Kidney capillary endothelial cell (primary cell): ENCODE measurements at places on chromosomes 2 and 18.
A peak's percentile ranks its signal among the peaks of the same experiment; 100 is the strongest.

GRCh38 chr2:30394096-30394495 is 53.0 kb upstream of the LCLAT1 start:
- DNase-seq: no peak

- DNase-seq: no peak
Measured at GRCh38 chr18:58310517-58310916, 266.5 kb downstream of the NEDD4L start.

DNA sequence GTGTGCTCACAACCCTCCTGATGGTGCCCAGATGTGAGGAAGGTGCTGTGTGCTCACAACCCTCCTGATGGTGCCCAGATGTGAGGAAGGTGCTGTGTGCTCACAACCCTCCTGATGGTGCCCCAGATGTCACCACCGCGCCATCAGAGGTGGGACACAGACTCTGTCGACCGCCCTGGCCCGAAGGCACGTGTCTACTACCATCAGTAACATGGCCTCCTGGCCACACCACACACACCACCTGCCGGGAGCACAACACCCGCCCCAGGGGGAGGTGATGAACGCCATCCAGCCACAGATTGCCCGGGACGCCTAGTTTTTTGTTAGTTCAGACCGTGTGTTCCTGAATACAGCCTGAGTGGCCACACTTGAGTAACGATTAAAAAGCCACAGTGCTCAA is 24.5 kb downstream of the HDAC4 start:
- no peak for DNase-seq

DNA sequence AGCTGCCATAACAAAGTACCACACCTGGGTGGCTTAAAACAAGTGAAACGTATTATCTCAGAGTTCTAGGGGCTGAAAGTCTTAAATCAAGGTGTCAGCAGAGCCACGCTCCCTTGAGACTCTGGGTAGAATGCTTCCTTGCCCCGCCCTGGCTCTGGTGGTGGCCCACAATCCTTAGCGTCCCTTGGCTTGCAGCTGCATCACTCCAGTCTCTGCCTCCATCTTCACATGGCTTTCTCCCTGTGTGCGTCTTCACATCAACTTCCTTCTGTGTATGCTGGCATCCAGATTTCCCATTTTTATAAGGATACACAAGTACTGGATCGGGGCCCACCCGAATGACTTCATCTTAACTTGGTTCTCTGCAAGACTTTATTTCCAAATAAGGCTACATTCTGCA is 62.5 kb downstream of the MRO start:
- DNase-seq: no peak

GRCh38 chr2:180474716-180475115 is 467.6 kb upstream of the CWC22 start:
- no peak for DNase-seq

- DNase-seq: no peak
Measured at GRCh38 chr18:527146-527545, 26.6 kb upstream of the COLEC12 start.

- no peak for DNase-seq
Measured at GRCh38 chr2:28268386-28268785, 124.3 kb upstream of the FOSL2 start.

DNA sequence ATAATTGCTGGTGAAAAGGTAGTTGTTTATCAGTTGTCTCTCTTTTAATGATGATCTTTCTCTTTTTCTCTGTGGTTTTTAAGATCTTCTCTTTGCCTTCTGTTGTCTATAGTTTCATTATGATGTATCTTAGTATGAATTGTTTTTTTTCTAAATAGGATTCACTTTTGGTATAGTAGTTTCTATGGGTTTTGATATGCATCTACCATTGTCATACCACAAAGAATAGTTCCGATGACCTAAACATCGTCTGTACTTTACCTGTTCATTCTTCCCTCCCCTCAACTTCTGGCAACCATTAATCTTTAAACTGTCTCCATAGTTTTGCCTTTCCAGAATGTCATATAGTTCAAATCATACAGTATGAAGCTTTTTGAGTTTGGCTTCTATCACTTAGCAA is 19.6 kb downstream of the RDH14 start:
- DNase-seq: no peak

GRCh38 chr18:32310774-32311173 is 120.9 kb downstream of the MEP1B start:
- peak; percentile 18 for DNase-seq

DNA sequence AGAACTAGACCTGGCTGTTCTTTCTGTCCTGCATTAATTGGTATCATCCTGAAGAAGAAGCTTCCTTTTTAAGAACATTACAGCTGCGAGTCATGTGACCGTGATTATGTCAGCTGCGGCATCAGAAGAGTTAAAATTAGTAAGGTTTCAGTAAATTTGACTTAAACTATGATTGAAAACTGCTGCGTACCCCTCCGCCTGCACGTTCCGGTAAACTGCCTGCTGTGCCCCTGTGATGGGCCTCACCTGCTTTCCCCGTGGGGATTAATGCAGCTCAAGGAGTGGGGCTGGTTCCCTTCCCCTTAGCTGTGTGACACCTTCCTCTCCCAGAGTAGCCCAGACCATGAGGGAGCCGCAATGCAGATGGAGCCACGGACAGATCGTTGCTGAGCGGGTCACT is 36.1 kb upstream of the MYO3B start:
- DNase-seq: no peak

- DNase-seq: no peak
Measured at GRCh38 chr2:129930451-129930850, 49.0 kb upstream of the RAB6C start.

DNA sequence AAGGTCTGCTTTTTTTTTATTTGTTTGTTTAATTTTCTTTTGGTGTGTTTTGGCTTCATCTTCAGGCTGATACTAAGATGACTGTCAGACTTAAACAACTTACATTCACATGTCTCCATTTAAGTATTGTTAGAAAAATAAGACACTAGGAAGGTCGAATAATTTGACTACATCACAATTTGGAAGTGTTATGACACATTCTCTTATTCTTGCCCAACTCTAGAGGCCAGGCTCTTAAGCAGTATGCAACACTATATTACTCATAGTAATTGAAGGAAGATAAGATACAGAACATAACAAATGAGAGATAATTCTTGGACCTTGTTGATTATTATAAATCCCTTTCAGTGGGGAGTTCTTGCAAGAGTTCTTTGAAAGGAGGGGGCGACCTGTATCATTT is 295.3 kb upstream of the COL3A1 start:
- no peak for DNase-seq

GRCh38 chr18:62164855-62165487 is 21.9 kb downstream of the PIGN start:
- no peak for DNase-seq

- DNase-seq: no peak
Measured at GRCh38 chr2:31274401-31275075, 40.6 kb downstream of the EHD3 start.

- peak; percentile 91 for DNase-seq
Measured at GRCh38 chr18:74351354-74351753, 35.7 kb downstream of the C18orf63 start.

DNA sequence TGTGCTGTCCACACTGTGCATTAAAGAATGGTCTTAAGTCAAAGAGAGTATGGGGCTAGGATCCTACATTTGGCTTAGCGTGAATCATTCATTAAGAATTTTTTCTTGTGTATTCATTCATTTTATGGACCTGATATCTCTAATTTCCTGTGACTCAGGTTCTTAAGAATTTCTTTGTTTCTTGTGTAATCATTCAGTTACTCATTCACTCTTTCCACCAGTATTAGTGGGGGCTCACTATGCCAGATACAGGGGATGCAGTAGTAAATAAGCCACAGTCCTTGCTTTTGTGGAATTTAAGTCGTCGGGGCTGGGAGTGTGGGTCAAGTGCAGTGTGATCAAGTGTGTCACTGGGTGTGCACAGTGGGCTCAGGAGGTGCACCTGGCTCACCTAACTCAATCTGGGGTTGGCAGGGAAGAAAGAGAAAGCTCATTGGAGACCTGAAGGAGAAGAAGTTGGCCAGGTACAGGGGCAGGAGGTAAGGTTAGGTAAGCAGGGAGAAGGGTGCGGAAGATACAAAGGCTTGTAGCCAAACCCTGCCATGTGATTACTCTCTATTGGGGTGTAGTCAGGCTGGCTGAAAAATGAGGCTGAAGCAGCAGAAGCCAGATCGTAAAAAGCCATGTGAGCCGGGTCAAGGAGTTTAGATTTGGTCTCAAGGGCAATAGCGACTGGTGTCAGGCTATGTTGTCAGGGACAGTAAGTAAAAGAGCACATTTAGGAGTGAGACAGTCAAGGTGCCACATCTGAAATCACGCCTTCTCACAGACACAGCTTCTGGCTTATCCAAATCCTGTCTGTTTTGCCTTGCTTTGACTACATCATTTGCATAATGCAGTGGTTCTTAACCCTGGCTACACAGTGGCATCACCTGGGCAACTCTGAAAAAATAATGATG is 67.2 kb downstream of the KCTD1 start:
- DNase-seq: peak; percentile 59

GRCh38 chr2:49053156-49053555 is 101.2 kb downstream of the FSHR start:
- no peak for DNase-seq

GRCh38 chr2:235689427-235689853 is 195.6 kb downstream of the AGAP1 start:
- DNase-seq: no peak

- no peak for DNase-seq
Measured at GRCh38 chr2:129752686-129753085, 226.8 kb upstream of the RAB6C start.

DNA sequence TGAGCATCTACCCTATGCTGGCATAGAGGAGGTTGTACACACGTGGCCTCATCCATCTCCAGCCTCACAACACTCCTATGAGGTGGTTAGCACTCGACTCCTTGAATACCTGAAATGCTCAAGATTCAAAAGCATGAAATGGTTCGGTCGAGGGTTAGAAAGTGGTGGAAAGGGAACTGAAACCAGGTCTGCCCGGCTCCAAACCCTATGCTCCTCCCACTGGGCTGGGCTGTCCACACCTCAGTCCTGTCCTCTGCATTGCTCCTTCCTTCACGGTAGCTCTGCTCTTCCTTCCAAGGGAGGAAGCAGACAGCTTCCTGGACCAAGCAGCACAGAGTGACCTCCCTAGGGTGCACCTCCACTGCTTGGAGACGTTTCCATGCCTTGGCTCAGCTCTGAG is 565.2 kb upstream of the ID2 start:
- no peak for DNase-seq

DNA sequence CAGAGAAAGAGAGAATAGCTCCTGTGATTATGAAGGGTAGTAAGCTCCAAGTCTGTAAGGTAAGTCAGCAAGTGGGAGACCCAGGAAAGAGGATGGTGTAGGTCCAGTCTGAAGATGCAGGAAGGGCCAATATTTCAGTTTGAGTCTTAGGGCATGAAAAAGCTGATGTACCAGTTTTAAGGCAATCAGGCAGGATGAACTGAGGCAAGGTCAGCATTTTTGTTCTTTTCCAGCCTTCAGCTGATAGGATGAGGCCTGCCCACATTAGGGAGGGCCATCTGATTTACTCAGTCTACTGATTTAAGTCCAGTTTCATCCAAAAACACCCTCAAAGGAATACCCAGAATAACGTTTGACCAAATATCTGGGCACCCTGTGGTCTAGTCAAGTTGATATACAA is 347.3 kb downstream of the CMPK2 start:
- DNase-seq: no peak

DNA sequence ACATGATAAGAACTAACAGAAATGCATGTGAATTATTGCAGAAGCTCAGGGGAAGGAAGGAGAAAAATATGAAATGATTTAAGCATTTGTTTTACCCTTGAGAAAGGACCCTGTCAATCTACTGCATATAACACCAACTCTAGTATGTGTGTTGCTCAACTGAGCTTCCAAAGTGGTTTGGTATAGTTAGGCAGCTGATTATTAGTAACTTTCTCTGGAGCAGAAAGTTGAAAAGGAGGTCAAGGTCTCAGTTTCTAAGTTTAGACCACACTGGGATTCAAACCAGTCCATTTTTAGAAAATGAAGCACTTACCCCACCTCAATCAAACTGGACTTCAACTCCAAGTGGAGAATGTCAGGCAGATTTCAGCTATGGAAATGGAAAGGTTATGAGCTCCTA is 123.3 kb upstream of the CDC42EP3 start:
- DNase-seq: no peak

DNA sequence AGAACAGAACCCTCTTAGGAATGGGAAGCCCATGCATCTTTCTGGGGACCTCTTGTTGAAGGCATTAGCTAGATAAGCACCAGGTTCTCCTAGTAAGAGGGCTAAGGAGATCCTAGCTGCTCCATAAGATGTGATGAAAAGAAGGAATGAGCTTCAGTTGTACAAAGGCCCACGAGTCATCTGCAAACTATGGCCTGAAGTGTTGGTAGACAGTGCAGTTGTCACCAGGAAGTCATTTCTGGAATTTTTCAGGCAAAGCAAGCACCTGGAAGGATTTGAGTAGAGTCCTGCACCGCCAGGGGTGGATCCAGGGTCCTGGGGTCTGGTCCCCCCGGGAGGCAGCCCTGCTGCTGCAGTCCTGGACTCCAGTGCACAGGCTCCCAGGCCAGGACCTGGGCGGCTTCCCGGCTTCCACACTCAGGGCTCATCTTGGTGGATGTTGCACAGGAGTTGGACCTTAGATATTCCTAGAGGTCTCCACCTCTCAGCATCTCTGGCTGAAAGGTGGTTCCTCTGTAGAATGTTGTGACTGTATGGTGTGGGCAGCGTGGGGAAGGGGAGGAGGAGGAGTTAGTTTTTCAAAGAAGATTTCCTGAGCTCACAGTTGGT is 85.3 kb downstream of the LDLRAD4 start:
- DNase-seq: no peak

- DNase-seq: no peak
Measured at GRCh38 chr18:59729781-59730180, 32.6 kb upstream of the CCBE1 start.

GRCh38 chr18:11951390-11951851 is 29.9 kb upstream of the IMPA2 start:
- DNase-seq: no peak

- no peak for DNase-seq
Measured at GRCh38 chr2:175371378-175371777, 189.9 kb upstream of the ATP5MC3 start.

GRCh38 chr2:111632661-111633060 is 251.3 kb downstream of the ANAPC1 start:
- no peak for DNase-seq

DNA sequence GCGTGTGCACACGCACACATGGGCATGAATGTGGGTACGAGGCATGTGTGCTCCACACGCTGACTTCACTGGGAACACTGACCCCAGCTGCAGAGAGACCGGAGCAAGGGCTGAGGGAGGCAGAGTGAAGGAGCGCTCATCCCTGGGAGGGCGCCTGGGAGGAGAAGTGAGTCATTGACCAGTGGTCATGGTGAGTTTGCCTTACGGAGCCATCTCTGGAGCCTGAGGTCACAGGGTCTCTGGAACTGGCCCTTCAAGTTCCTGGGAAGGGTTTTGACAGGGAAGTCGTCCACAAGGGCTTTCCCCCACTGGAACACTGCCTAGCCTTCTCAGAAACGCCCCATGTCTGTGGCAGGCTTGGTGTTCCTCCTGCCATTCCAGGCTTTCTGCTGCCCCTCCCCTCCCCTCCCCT is 14.3 kb upstream of the TMEM185B start:
- DNase-seq: peak; percentile 67
